CD4-positive, alpha-beta T cell (primary cell): ENCODE measurements at places on chromosomes 13 and 19. TPM values are rescaled to one million over a fixed set of nuclear protein-coding genes. Genes with fewer than 3 reads are reported as not detected.

ZNF579 gene
- 6.7 TPM for total RNA-seq

APOE gene
- total RNA-seq = 5.2 TPM

- peak; percentile 33 for DNase-seq
These were observed 3.9 kb downstream of the SIAH3 start for GRCh38 chr13:45847554-45848224.

GRCh38 chr19:16429066-16429758 lies 42.6 kb downstream of the EPS15L1 start:
- no peak for DNase-seq

GRCh38 chr13:30763786-30764413 lies 28.6 kb downstream of the ALOX5AP start:
- DNase-seq = no peak

DNA sequence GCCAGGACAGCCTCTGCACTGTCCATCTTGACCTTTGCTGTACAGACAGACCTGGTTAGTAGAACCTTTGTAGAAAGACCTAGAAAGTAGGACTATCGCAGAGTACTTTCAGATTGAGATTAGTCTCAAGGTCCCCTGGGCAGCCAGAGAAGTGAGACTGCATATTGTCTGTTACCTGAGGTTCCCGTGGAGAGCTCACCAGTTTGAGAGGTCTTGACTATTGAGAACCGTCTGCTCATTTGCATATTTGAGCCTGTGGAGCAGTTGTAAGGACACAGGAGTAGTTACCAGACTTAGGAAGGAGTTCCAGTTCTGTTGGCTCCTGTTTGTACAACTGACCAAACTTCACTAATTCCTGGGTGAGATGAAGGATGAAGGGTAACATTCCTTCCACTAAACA lies 66.2 kb downstream of the SPATA13 start:
- no peak for DNase-seq

DNA sequence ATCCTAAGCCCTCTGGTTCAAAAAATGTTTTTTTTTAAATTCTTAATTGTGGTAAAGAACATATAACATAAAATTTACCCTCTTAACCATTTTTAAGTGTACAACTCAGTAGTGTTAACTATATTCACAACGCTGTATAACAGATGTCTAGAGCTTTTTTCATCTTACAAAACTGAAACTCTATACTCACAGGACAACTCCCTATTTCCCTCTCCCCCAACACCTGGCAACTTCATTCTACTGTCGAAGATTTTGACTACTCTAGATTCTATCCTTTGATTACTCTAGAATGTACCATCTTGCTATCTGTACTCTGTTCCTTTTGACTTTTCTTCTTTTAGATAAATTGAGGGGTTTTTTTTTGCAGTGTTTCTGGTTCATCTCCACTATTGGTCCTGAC lies 200.4 kb downstream of the KLF12 start:
- DNase-seq = no peak
